ENCODE measurements at places on chromosomes 11 and 22. TPM values are rescaled to one million over a fixed set of nuclear protein-coding genes. Genes with fewer than 3 reads are reported as not detected.

- peaks cover 7% of the 10 kb centered on the region for H3K27me3 ChIP-seq
- no peaks in the 10 kb centered on the region for H3K36me3 ChIP-seq
- no peak overlapping the region for H3K4me3 ChIP-seq
- DNase-seq: no peak
- H3K27ac ChIP-seq: no peak overlapping the region
- H3K4me1 ChIP-seq: peaks cover 12% of the 10 kb centered on the region
These were observed 10.9 kb upstream of the MFNG start for GRCh38 chr22:37497062-37497599.

- H3K36me3 ChIP-seq: no peaks in the 10 kb centered on the region
- H3K4me1 ChIP-seq: no peaks in the 10 kb centered on the region
- no peak overlapping the region for H3K4me3 ChIP-seq
- no peak overlapping the region for H3K27ac ChIP-seq
- DNase-seq: no peak
- no peaks in the 10 kb centered on the region for H3K27me3 ChIP-seq
These were observed 660.5 kb downstream of the NTM start for GRCh38 chr11:132030896-132031295.

- H3K27ac ChIP-seq: no peak overlapping the region
- no peaks in the 10 kb centered on the region for H3K36me3 ChIP-seq
- H3K4me3 ChIP-seq: no peak overlapping the region
- H3K4me1 ChIP-seq: no peaks in the 10 kb centered on the region
- DNase-seq: no peak
These were observed 3.7 kb downstream of the FGF4 start for GRCh38 chr11:69771466-69771865.

GRCh38 chr11:35029979-35030682, 108.8 kb upstream of the CD44 start:
- peaks cover 2% of the 10 kb centered on the region for H3K27me3 ChIP-seq
- no peak overlapping the region for H3K4me3 ChIP-seq
- H3K27ac ChIP-seq: peak overlapping the region; percentile 69

DNA sequence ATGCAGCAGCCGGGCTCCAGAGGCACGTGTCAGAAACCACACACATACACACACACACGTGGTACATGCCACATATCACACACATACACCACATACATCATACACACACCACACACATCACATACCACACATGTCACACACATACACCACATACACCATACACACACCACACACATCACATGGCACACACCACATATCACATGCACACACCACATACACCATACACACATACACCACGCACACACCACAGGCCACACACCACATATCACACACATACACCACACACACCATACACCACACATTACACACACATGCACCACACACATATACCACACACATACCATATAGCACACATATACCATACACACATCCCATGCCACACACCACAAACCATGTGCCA, 97.5 kb upstream of the PRR5 start:
- H3K27ac ChIP-seq: peak overlapping the region; percentile 71
- H3K36me3 ChIP-seq: no peaks in the 10 kb centered on the region
- peak overlapping the region; percentile 36 for H3K4me3 ChIP-seq
- peak; percentile 59 for DNase-seq

Gene YPEL4
- 0.09 TPM for polyA plus RNA-seq

Gene OR51B2
- not detected for polyA plus RNA-seq

Gene PHETA2
- polyA plus RNA-seq: 0.78 TPM
